ENCODE measurements at places on chromosomes 7 and 10.
A peak's percentile ranks its signal among the peaks of the same experiment; 100 is the strongest.

DNA sequence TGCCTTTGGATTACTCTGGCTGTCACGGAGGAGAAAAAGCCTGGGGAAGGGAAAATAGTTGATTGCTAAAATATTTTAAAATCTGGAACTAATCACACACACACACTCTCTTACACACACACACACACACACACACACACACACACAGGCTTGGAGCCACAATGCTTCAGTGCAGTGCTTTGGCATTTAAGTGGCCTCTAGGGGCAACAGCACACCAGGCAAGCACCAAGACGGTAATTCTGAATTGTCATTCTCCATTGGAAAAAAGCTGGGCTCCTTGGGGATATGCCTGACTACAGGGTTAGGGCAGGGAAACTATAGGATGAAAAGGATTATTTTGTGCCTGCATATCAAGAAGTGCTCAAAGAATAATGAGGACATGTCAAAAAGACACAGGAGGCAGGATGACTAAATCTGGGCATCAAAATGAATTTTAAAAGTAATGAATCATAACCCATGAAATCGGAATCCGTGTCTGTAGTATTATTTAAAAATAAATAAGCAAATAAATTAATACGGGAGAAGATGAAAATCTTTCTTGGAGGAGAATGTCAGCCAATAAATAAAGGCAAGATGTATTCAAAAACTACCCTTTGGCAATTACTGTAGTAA is 30.4 kb upstream of the DDC start:
- DNase-seq = no peak

- no peak for DNase-seq
Observed at GRCh38 chr7:6438427-6438826, 9.3 kb downstream of the DAGLB start.

- no peak for DNase-seq
Observed at GRCh38 chr7:74306730-74307469, 17.7 kb downstream of the CLIP2 start.

GRCh38 chr7:100489824-100490223 is 6.1 kb downstream of the NYAP1 start:
- DNase-seq = peak; percentile 34

- no peak for DNase-seq
Observed at GRCh38 chr10:36676321-36676720, 449.1 kb upstream of the ANKRD30A start.

GRCh38 chr7:1120791-1121190 is 32.9 kb downstream of the GPER1 start:
- no peak for DNase-seq

DNA sequence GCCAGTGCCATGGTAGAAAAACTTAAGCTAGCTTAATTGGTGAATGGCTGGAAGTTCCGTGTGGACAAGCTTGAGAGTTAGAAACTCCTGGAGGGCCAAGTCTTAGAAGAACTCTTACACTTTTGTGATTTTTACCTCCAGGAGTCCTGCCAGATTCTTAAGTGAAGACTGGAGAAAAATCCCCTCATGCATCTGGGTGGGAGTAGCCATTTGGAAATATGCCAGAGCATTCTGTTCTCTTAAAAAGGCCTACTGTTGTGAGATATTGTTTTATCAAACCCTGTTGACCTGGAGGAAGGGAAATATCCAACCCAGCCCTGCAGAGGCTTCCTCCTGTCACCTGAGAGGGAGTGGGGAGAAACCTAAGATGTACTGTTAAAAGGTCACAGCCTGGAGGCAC is 17.6 kb upstream of the MCM10 start:
- no peak for DNase-seq

DNA sequence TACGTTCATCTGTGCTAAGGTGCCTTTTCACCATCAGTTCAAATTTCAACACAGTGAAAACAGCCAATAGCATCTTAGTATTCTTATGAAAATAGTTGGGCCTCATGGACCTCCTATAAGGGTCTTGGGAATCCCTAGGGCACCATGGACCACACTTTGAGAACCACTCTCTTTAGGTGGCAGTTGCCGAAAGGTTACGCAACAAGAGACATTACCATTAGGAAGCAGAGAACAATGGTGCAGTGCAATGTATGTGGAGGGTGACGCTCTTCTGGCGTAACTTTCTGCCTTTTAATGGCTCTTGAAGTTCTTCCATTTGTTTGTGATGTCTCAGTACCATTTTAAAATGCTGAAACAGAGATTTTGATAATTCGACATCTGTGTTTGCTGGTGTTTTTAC is 131.1 kb downstream of the CNNM2 start:
- DNase-seq = no peak

All from T-helper 22 cell (primary cell).